ENCODE measurements at places on chromosomes 4 and X. TPM values are rescaled to one million over a fixed set of nuclear protein-coding genes. Genes with fewer than 3 reads are reported as not detected.

Gene SHOX
- total RNA-seq, result 0.10 TPM

Gene NUP62CL
- total RNA-seq, result not detected

Gene SRPK3
- total RNA-seq, result not detected

Gene DACH2
- total RNA-seq, result not detected

Gene KLHL34
- total RNA-seq, result not detected

Gene CFAP99
- not detected for total RNA-seq

Gene RTL3
- total RNA-seq, result 0.20 TPM

Gene PDE6B
- not detected for total RNA-seq

Gene SMIM31
- total RNA-seq, result not detected

Gene PDE5A
- 0.98 TPM for total RNA-seq

Gene SYP
- total RNA-seq, result 0.27 TPM

Gene ADH5
- 79.7 TPM for total RNA-seq

Gene DRD5
- total RNA-seq, result not detected

Gene LPAR4
- 0.30 TPM for total RNA-seq

Gene ZCCHC12
- total RNA-seq, result not detected

Gene TMSB15C
- 1.3 TPM for total RNA-seq

Gene SSX4B
- not detected for total RNA-seq

Gene KLB
- under 0.01 TPM for total RNA-seq

Gene VCX3A
- not detected for total RNA-seq

Gene PCDH7
- total RNA-seq, result 0.05 TPM

Gene SERPINA7
- total RNA-seq, result not detected

Gene FGG
- not detected for total RNA-seq

Gene IL13RA1
- total RNA-seq, result 58.1 TPM

Gene TMEM129
- total RNA-seq, result 37.8 TPM

Gene VEGFC
- total RNA-seq, result 37.3 TPM

Gene ARHGAP36
- total RNA-seq, result not detected

Gene NLRP2B
- total RNA-seq, result not detected

Gene TEX13B
- not detected for total RNA-seq

Gene IL13RA2
- total RNA-seq, result 1.9 TPM

Gene PRSS48
- not detected for total RNA-seq

Gene DDIT4L
- 14.7 TPM for total RNA-seq

Gene PAGE3
- not detected for total RNA-seq

Gene VSIG4
- total RNA-seq, result not detected

Gene EIF4E
- total RNA-seq, result 136 TPM

Gene ZAR1
- total RNA-seq, result not detected

Gene GAGE12F
- total RNA-seq, result not detected

Gene NEIL3
- total RNA-seq, result 5.8 TPM

Gene GPR143
- 1.9 TPM for total RNA-seq

Gene PAGE2B
- total RNA-seq, result not detected

Gene EDA
- total RNA-seq, result 1.1 TPM

Gene SLC4A4
- under 0.01 TPM for total RNA-seq

Gene PAK3
- 0.13 TPM for total RNA-seq

Gene NDNF
- 0.33 TPM for total RNA-seq

Gene EDA2R
- total RNA-seq, result 1.9 TPM

All from mammary microvascular endothelial cell (primary cell).